Fibroblast of pulmonary artery (primary cell): ENCODE measurements at places on chromosomes 12 and 14.

- DNase-seq, result peak; percentile 8
These were observed 58.8 kb downstream of the GALC start for GRCh38 chr14:87934185-87934584.

DNA sequence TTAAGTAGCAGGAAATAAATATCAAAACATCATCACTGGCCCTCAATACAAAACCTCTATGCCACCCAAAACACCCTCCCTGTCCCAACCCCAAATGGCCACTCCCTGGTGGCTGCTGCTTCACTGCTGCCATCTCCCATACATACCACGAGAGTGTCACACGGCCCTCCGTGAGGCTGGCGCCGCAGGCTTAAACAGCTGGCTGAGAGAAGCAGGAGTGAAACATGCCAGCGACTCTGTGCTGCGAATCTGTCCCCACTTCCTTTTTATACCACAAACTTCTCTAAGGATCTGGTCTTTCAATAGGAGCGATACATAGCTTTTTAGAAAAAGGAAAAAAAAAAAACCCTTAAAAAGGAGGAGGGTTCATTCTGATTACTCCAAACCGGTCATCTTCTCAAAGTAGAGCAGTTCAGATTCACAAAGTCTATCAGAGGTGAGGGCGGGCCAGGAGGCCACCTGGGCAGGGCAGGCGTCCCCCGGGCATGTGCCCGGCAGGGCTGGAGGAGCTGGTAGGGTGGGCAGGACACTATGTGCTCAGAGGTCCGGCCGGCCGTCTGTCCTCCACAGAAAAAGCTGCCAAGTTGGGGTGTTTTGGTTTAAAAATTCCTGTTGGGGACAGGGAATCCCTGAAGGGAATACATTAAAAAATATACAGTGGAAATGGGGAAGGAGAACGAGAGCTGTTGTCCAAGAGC lies 26.5 kb downstream of the MAX start:
- DNase-seq, result no peak

DNA sequence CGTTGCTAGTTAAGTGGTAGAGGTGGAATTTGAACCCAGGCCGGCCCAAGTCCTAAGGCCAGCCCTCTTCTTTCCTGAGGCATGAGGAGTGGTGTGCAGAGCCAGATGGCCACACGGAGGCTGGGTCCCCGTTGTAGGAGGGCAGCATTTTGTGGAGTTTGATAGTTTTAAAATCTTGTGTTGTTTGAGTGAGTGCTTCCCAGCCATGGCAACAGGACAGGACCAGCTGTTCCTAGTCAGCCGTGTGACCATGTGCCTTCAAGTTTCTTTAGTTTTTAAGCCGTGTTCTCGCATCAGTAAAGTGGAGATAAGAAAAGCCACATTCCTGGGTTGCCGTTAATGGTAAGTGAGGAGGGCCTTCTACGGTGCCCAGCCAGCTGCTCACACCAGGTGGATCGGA lies 44.4 kb downstream of the UBE3B start:
- DNase-seq, result no peak

- peak; percentile 31 for DNase-seq
These were observed 805 bp upstream of the CRACR2A start for GRCh38 chr12:3753544-3754284.

- DNase-seq, result no peak
These were observed 8.6 kb downstream of the EVL start for GRCh38 chr14:100073576-100074430.

DNA sequence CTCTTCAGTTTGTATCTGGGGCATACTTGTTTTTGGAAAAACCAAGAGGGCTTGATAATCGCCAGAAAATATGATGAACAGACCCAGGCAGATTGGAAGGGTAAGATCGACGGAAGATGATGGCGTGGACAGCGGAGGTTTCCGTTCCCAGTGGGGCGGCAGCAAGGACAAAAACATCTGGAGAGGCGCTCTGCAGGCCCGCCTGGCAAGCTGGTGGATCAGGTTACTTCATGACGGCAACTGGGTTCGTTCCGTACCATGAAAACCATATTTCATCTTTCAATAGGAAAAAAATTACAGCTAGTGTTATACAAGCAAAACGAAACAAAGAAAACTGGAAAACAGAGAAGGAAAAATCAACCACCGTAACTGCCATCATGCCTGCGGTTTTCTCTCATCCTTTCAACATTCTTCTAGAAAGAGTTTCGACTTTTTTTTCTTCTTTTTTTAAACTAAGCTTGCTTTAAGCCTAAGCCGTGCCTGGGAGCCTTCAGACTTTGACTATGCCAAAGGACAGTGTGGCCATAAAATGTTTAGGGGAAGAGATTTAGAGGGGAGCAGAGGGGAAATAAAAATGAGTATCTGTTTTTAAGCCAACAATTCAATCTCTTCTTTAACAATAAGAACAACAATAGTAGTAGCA lies 210.5 kb downstream of the FOXN3 start:
- DNase-seq, result no peak

DNA sequence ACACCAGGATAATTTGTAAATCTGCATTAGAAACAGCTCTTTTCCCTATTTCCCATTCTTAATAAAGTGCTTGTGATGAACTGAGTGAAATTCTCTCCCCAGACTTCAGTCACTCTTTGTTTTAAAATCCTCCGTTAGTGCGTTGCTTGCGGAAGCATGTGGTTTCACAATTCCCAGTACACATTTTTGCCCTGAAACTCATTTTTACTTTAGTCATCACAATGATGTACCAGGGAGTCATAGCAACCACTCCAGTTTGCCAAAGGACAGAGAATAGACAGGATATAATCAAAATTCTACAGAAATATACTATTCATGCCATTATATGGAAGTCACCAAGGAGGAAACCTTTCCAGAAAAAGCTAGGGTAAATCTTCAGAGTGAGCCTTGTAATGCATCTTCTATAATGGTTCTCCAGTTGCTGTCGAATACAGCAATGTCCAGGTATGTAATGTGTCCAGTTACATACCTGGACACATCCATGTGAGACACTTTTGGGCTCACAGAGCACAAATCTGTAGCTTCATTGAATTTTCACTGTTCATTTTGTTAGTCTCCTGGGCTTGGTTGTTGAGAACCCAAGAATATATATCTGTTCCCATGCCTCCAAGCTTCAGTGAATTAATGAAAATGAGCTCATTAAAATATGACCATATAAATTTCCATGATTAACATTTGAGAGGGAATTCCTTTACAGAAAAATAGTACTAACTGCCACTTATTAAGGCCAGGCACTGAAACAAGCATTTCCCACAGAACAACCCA lies 57.8 kb downstream of the GPR135 start:
- DNase-seq, result peak; percentile 98
